ENCODE measurements at places on chromosomes 2 and 18.

- DNase-seq, result no peak
Measured at GRCh38 chr2:185417111-185417510, 321.5 kb upstream of the FSIP2 start.

DNA sequence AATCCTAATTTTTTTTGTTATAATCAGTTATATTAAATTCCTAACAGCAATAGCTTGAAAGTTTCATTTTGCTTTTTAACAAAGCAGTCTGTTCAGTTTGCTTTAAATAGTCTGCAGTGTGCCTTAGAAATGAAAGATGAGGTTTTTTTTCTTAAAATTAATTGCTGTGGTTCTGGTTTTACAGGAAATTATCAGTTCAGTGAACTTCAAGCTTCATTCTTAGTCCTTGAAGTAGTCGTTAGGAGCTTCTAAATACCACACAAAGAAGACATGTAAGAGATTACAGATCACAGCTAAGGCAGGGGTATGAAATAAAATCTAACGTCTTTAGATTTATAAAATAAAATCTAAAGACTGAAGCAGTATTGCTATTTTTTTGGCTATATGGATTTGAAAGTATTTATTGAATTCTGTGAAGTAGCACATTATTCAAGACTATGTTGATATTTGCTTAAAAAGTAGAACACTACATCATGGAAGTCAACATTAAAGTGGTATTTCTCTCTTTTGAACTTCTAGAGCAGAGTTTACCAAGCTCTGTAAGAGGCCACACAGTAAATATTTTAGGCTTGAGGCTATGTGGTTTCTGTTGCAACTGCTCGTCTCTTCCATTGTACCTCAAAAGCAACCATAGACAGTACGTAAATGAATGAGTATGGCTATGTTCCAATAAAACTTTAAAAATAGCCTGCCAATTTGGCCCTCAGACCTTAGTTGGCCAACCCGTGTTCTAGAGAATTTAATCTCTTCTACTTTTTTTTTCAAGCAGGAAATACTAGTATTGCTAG, 81.5 kb upstream of the STON1 start:
- DNase-seq, result no peak

DNA sequence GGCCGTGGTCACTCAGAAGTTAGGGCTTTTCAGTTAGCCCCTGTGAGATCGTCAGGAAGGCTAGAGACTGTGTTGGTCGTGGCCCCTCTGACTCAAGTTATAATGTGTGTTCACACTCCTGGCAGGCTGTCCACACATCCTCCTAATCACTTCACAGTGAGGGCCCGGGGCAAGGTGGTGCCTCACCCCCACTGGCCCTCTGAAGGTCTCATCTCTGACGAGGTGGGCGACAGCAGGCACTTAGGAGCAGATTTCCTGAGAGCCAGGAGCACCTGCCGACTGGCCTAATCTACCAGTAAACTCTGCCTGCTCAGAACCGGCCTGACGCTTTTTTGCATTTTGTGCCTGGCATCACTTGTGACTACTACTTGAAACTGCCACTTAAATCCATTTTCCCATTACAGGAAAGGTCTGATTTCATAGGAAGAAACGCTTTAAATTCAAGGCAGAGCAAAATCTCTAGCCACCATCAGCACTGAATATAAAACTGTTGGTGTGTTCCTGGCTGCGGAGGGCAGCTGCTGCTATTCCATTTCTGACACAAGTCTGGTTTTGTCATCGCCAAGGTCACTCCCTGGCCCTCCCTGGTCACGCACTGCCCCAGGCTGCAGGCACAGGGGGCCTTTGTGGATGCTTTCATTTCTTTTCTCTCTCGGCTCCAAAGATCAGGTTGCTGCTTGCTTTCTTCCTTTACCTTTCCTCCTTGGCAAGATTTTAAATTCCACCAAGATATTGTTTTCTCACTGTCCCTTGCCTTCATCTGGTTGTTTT, 48.0 kb downstream of the RAB12 start:
- DNase-seq, result peak; percentile 40

- no peak for DNase-seq
Measured at GRCh38 chr2:9573840-9574239, 18.2 kb upstream of the ADAM17 start.

GRCh38 chr18:70423988-70424387, 135.1 kb downstream of the SOCS6 start:
- no peak for DNase-seq

- no peak for DNase-seq
Measured at GRCh38 chr2:197208024-197208423, 102.6 kb downstream of the ANKRD44 start.

GRCh38 chr2:5846881-5847280, 154.7 kb downstream of the SOX11 start:
- DNase-seq, result no peak

GRCh38 chr18:8300751-8301410, 308.4 kb upstream of the RAB12 start:
- DNase-seq, result no peak

DNA sequence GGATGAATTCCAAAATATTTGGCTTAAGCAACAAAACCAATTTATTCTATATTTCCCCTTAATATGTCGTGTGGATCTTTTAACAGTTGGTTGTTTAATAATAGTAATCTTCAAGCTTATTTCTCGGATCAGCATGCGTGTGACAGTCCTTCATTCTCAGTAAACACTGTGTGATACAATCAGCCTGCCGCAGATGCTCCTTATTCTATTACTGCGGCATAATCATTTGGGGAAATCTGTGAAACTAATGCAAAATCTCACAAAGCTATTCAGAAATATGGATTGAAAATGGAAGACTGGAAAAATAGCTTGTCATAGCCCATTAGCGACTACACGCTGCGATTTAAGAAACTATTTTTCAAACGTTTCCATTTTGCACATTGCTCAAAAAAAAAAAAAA, 36.9 kb downstream of the LINC00305 start:
- DNase-seq, result no peak

DNA sequence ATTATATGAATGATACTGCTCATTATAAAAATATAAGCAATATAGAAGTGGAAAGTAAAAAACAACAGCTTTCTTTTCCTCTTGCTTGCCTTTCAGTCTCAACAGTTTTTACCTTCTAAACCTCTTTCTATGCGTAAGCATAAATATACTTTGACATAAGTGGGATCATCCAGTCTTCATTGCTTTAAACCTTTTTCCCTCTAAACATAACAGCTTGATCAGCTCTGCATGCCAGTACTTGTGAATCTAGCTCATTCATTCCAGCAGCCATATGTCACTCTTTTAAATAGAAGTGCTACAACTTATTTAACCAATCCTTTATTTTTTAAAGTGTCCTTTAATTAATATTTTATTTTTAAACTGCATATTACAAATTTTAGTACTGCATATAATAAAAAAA, 88.1 kb downstream of the TTC27 start:
- DNase-seq, result no peak

- no peak for DNase-seq
Measured at GRCh38 chr2:123566291-123566946, 458.7 kb upstream of the CNTNAP5 start.

- no peak for DNase-seq
Measured at GRCh38 chr2:10544252-10544651, 96.1 kb upstream of the ODC1 start.

- DNase-seq, result peak; percentile 49
Measured at GRCh38 chr2:78992807-78993517, 32.5 kb upstream of the REG3G start.

GRCh38 chr2:196330645-196331044, 159.3 kb upstream of the STK17B start:
- DNase-seq, result no peak

GRCh38 chr2:60998628-60999545, 18.6 kb upstream of the PEX13 start:
- DNase-seq, result peak; percentile 64

DNA sequence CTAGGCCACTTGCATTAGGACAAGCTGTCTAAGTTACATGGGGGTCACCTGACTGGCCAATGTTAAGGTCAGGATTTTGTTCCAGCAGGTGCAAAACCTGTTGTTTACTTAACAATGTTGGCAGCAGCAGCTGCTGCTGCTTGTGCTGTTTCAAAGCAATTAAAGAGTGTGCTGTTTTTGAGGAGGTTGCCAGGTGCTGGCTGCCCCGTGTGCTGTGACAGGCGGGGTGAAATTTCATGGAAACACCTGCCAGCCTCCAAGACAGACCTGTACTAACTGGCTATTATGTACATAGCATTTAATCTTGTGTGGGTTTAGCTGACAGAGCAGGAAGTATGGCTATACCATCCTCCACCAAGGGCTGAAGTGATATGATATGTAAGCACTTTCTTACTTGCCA, 224.9 kb downstream of the ASXL3 start:
- DNase-seq, result peak; percentile 89

DNA sequence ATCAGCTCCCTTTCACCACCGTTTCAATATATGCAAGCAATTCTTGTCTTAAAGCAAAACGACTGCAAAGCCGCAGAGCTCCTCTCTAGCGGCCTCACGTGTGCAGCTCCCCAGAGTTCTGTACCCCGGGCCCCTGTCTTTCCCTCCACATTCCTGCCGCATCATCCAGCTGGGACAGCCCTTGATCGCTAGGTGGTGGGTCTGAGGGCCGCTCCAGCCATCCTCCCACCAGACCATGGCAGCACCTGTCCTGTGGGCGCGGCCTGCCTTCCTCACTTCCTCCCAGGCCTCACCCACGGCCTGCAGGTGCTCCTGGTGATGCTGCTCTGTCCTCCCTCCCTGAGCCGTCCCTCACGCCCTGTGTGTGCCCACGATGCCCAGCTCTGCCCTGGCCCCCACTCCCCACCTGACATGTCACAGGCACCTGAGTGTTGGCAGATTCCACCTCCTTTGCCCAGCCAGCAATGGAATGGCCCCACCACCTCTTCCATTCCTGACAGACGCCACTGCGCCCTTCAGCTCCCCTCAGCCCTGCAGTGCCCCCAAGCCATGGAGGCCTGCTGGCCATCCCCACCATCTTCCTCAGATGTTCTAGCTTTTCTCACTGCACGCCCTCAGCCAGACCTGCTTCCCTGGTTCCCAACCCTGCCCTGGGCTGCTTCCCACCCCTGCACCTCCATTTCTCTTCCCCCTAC, 15.3 kb upstream of the ALLC start:
- DNase-seq, result no peak

- DNase-seq, result no peak
Measured at GRCh38 chr2:27216416-27217137, 592 bp upstream of the CAD start.
